Uterine smooth muscle cell (primary cell): ENCODE measurements at places on chromosomes 16 and 17. TPM values are rescaled to one million over a fixed set of nuclear protein-coding genes. Genes with fewer than 3 reads are reported as not detected.

Gene KCNJ18
- not detected in 2 replicates for total RNA-seq

Gene SEPTIN12
- total RNA-seq, result not detected in 2 replicates

Gene PRM3
- not detected in 2 replicates for total RNA-seq

Gene SMTNL2
- under 0.01 TPM in 1 of 2 replicates, not detected in the other for total RNA-seq

Gene ZP2
- not detected in 2 replicates for total RNA-seq

Gene SLC16A13
- 1.00 and 1.7 TPM in 2 replicates for total RNA-seq

Gene OTOP2
- total RNA-seq, result not detected in 2 replicates

Gene CAVIN1
- total RNA-seq, result 669 and 706 TPM in 2 replicates

Gene LAT
- 0.33 and 0.87 TPM in 2 replicates for total RNA-seq

Gene CHP2
- total RNA-seq, result not detected in 2 replicates

Gene CDC27
- total RNA-seq, result 93.9 and 161 TPM in 2 replicates

Gene HS3ST6
- total RNA-seq, result not detected in 2 replicates

Gene HOXB9
- total RNA-seq, result not detected in 2 replicates

Gene MT1H
- not detected in 2 replicates for total RNA-seq

Gene CSF3
- 0.25 and 1.4 TPM in 2 replicates for total RNA-seq

Gene KCNG4
- not detected in 2 replicates for total RNA-seq

Gene GRIN2A
- 1.00 and 2.1 TPM in 2 replicates for total RNA-seq

Gene UTS2R
- total RNA-seq, result not detected in 2 replicates

Gene CEMP1
- 0.12 TPM in 1 of 2 replicates, not detected in the other for total RNA-seq

Gene CCL5
- not detected in 2 replicates for total RNA-seq

Gene EVI2A
- total RNA-seq, result 4.5 and 7.3 TPM in 2 replicates

Gene GLTPD2
- total RNA-seq, result not detected in 2 replicates

Gene TP53TG3C
- not detected in 2 replicates for total RNA-seq

Gene TMEM106A
- 2.9 and 3.5 TPM in 2 replicates for total RNA-seq

Gene MAP2K6
- 0.87 and 1.2 TPM in 2 replicates for total RNA-seq

Gene REXO5
- 7.2 and 18.6 TPM in 2 replicates for total RNA-seq

Gene CD300E
- not detected in 2 replicates for total RNA-seq

Gene LGALS9B
- not detected in 2 replicates for total RNA-seq

Gene CDH3
- total RNA-seq, result 0.25 and 0.33 TPM in 2 replicates

Gene CLEC18B
- 0.25 and 0.33 TPM in 2 replicates for total RNA-seq

Gene TLCD1
- total RNA-seq, result 2.0 and 3.8 TPM in 2 replicates

Gene TMIGD1
- not detected in 2 replicates for total RNA-seq

Gene MRM1
- total RNA-seq, result 6.5 and 8.0 TPM in 2 replicates

Gene KRT13
- total RNA-seq, result 0.25 and 0.55 TPM in 2 replicates

Gene CCL8
- not detected in 2 replicates for total RNA-seq

Gene HS3ST3B1
- total RNA-seq, result 14.5 and 19.7 TPM in 2 replicates

Gene KRT9
- total RNA-seq, result not detected in 2 replicates

Gene EVPL
- total RNA-seq, result 0.12 and 0.22 TPM in 2 replicates

Gene CIBAR2
- total RNA-seq, result not detected in 2 replicates

Gene ADORA2B
- 13.6 and 15.7 TPM in 2 replicates for total RNA-seq

Gene TPSG1
- 0.37 TPM in 1 of 2 replicates, not detected in the other for total RNA-seq

Gene NKIRAS2
- 17.3 and 19.7 TPM in 2 replicates for total RNA-seq

Gene DBNDD1
- 0.75 and 1.4 TPM in 2 replicates for total RNA-seq

Gene CBX2
- total RNA-seq, result 2.0 and 2.3 TPM in 2 replicates

Gene NLGN2
- total RNA-seq, result 8.2 and 10.7 TPM in 2 replicates

Gene ARL16
- 24.2 and 25.0 TPM in 2 replicates for total RNA-seq

Gene CCL4L2
- not detected in 2 replicates for total RNA-seq
